ENCODE measurements at places on chromosomes 16 and 17.

GRCh38 chr16:14372471-14372870, 257.6 kb downstream of the PARN start:
- DNase-seq: no peak

DNA sequence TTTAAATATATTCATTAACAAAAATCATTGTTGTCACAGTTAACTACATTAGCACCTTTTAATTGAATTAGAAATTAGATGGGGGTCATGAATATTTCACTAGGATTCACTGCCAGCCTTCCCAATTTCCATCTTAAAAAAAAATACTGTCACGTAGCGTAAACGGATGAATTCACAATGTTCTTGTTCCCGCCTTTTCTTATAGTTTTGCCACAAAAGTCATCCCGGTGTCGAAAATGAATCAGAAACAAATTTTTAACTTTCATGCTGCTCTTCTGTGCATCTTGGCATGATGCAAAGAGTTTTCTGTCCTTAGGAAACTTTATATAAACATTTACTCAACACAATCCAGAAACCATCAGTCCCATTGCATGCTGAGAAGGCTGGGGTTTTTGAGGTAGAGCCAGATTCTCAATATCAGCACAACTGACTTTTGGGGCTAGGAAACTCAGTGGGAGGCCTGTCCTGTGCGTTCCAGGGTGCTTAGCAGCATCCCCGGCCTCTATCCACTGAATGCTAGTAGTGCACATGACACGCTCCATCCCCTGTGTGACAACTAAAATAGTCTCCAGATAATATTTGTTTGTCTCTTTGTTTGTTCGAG, 252.9 kb upstream of the XYLT1 start:
- no peak for DNase-seq

DNA sequence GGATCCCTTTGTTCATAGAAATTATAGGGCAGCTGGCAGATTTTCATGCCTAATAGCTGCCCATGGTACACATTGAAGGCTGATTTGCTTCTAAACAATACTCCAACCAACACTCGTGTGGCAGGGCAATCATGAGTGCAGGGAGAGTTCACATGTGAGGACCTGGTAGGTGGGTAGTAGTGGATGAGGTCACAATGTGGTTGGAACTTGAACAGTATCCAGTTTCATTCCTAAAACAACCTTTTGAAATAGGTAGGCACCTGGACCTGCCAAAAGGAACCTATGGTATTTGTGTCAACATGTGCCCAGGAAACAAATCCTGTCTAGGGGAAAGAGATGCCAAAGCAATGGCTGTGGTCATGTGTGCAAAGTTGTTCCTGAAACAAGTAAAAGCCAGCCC, 32.8 kb downstream of the CCL4 start:
- peak; percentile 55 for DNase-seq

GRCh38 chr16:27960619-27961295, 102.8 kb downstream of the GSG1L start:
- DNase-seq: no peak

- no peak for DNase-seq
Observed at GRCh38 chr17:58272367-58273280, 8.1 kb downstream of the MPO start.

DNA sequence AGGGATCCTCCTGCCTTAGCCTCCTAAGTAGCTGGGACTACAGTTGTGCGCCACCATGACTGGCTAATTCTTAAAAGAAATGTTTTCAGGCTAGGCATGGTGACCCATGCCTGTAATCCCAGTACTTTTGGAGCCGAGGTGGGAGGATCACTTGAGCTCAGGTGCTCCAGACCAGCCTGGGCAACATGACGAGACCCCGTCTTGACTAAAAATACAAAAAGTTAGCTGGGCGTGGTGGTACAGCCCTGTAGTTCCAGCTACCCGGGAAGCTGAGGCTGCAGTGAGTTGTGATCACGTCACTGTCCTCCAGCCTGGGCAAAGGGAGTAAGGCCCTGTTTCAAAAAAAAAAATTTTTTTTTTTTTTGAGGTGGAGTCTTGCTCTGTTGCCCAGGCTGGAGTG, 173.1 kb downstream of the SEC14L1 start:
- no peak for DNase-seq

- no peak for DNase-seq
Observed at GRCh38 chr17:68542698-68543463, 30.7 kb downstream of the PRKAR1A start.

GRCh38 chr16:3569851-3570250, 7.4 kb downstream of the NLRC3 start:
- DNase-seq: no peak

DNA sequence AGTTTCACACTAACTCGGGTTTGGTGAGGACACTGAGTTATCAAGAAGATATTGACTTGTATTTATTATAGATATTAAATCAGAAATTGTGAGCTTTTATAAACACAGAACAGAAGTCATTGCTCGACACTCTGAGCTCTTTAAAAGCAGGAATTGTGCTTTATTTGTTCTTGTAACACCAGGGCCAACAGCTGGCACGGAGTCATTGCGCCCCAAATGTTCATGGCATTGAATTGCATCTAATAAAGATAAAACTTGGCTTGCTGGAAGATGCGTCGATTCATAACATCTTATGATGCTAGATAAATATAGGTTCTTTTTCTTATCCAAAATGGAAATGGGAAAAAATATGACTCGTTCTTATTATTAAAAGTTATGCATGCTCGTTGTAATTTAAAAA, 11.8 kb upstream of the MLYCD start:
- no peak for DNase-seq

Data from NCI-H2107 (cell line).